ENCODE measurements at places on chromosomes 16 and 17.

DNA sequence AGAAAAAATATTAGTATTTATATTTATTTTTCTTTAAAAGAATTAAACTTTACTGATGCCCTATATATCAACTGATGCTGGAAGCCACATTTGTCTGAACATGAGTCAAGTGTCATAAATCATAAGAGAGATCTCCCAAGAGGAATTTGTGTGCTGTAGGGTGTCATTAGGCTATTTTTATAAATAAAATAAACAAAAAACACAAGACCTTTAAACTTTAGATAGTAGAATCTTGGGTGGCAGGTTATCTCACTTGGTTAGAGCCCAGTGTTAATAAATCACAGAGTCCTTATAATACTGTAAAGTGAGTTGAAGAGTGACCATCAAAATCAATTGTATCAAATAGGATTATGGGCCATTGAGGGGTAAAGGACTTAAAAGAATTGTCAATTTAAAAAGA, 21.3 kb upstream of the CPD start:
- no peak for DNase-seq

DNA sequence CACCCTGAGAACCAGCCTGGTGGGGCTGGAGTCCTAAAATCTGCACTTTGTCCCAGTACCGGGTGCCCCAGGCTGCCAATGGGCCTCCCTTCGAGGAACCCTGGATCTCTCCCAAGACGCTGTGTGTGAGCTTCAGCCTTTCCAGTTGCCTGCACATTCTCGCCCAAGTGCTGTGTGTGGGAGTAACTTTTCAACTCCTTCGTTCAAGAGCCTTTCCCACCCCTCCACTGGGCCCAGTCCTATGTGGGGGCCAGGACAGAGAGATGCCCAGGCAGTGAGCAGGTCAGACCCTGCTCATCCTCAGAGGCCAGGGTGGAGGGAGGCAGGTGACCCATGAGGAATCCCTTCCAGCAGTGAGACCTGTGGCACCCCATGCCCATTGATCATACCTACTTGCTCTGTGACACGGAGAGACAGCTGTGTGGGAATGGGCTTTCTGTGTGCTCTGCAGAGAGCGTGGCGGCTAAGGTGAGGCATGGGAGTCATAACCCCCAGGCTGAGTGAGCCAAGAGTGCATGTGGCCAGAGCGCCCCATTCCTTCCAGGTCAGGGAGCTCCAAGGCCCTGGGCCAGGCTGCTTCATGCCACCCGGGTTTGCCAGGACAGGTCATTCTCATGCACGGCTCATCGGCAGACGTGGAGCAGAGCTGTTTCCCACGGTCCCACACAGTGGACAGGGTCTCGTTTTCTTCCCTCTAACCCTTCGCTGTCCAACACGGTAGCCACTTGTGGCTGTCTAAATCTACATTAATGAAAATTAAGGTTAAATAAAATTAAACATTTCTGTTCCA, 154.4 kb downstream of the CLEC16A start:
- DNase-seq = no peak

DNA sequence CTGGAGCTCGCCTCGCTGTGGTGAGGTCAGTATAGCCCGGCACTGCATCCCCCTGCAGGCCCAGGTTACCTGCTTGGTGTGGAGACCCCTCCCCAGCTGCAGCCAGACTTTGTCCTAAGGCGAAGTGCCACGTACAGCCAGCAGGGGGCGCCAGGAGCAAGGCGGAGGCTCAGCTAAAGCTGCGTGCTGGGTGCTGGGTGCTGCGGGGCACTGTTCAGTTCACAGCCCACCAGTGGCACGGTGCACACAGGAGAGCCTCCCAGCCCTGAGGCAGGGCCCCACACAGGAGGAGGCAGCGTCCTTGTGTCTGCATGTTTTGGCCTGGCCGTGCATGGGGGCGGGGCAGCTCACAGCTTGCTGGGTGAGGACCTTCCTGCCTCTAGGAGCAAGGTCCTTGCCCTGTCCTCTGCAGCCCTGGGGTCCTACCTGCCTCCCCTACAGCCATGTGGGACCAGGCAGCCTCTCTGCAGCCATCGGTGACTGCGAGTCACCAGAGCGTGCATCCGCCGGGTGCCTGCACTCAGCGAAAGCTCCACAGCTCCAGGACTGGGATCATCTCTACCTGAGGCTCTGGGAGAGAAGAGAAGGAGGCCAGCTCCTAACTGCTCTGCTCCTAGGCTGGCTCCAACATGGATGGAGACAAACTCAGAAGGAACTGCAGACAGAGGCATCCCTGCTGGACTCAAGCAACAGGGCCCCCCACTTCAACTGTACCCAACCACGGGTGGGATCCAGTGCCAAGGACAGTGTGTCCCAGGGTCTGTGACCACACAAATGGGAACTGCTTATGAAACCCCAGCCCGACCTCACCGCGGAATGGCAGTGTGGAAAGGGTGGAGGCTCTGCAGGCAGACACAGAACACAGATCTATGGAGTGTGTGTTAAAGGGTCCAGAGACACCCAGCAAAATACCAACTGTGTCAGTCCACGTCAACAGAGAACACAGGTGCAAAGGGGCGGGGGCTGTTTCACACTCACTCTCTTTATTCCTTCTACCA, 19.0 kb downstream of the SLC7A5 start:
- DNase-seq = peak; percentile 71

- DNase-seq = no peak
These were observed 24.4 kb upstream of the ERN1 start for GRCh38 chr17:64154313-64154695.

GRCh38 chr17:56982312-56982711, 4.4 kb downstream of the SCPEP1 start:
- no peak for DNase-seq

GRCh38 chr17:27818401-27819105, 18.2 kb upstream of the NOS2 start:
- DNase-seq = no peak

DNA sequence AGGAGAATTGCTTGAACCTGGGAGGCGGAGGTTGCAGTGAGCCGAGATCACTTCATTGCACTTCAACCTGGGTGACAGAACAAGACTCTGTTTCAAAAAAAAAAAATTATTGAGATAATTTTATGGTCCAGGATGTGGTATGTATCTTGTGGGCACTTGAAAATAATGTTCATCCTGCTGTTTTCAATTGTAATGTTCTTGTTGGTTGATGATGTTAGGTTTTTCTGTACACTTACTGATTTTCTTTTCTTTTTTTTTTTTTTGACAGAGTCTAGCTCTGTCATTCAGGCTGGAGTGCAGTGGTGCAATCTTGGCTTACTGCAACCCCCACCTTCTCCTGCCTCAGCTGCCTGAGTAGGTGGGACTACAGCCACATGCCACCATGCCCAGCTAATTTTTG, 29.7 kb downstream of the TBX21 start:
- no peak for DNase-seq

DNA sequence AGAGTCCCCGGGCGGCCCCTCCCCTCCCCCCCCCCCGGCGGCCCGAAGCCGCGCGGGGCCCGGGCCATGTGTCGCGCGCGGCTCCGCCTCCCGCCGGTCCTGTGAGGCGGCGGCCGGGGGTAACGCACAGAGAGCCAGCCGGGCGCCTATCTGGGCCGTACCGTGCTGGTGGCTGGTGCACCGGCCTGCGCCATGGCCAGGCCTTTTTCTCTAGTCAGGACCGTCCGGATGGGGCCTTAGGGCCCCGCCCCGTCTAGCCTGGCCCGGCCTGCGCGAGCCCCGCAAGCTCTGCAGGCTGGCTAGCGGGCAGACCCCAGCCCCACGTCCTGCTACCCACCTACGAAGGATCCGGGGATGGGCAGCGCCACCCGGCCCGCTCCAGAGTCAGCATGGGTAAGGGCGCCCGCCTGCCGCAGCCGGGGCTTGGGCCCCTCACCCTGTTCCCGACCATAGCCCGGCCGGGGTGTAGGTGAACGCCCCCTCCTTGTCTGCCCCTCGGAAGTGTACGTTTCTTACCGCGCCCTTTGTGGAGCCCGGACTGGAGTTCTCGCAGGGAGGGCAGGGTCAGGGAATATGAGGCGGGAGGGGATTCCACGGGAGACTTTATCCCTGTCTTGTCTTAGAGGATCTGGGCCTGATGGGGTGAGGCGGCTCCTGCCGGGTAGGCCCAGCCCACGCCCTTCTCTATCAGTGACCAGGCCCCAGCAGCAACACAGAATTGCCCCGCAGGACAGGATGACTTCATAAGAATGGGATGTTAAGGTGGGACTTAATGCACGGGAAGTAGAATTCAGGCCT, at the start of gene CENPT:
TSS of gene CENPT (minus strand) at position 630 of the 798 bp plus-strand sequence. CDS start 13,834 bp downstream, outside the sequence.
- DNase-seq = no peak

GRCh38 chr17:44374306-44375195, 10.9 kb upstream of the FAM171A2 start:
- no peak for DNase-seq

DNA sequence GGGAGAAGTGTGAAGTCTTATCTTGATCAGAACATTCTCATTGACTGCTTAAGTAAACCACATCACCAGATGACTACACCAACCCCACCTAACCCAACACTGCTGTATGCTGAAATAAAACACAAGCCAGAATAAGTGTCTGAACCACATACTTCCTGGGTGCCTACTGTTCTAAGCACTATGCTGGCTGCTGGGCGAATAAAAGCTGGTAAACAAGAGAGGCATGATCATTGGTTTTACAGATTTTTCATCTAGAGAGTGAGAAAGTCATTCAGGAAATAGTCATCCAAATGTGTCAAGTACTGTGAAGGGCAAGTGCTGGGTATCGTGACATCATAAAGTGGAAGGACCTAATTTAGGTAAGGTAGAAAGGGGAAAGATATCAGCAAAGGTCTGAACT, 199.0 kb upstream of the SOX9 start:
- no peak for DNase-seq

DNA sequence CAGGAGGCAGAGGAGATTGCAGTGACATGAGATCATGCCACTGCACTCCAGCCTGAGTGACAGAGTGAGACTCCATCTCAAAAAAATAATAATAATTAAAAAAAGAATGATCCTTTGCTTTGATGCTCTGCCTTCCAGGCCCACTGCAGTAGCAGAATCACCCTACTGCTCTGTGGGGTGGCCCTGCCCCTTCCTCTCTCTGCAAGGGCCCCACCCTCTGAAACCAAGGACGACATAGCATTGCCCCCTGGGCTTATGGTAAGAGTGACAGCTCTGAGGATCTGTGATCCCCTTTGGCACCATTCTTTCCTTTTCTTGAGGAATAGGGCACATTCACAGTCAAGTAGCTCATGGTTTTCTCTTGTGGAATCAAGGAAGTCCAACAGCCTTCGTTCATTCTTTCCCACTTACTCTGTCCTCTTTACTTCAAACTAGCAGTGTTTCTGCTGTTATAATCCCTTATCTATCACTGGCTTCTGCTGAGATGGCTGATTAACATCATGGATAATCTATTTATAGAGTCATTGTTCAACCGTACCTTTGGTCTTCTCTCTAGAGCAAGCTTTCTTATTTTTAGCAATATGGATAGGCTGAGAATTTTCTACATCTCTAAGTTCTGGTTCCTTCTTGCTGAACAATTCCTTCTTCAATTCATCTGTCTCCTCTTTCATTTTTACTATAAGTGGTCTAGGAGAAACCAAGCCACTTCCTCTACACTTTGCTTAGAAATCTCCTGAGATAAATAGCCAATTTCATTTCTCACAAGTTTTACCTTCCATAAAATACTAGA, 14.1 kb downstream of the RAD51C start:
- no peak for DNase-seq

DNA sequence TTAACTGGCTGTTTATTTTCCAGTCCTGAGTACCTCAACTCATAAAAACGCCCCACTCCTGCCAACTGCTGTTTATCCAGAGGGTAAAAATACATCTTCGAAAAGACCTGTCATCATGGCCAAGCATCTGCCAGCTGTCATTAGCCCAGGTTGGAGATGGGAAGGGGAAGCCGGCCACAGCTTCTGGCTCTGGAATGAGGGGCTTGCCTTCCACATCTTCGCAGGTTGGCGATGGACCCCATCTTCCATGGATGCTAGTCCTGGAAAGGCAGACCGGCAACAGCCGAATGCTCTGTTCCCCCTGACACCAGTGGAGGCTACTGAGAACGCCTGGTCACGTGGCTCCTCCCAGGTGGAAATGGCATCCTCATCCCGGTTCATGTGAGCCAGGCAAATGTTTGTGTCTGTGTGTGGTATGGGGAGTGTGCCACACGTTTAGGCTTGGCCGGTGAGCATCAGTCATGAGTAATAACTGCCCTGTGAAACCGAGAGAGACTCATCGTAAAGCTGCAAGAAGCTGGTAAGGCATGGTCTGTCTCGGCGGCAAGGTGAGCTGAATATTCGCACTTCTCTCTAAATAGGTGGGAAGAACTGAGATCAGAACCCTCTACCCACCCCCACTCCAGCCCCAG, 420 bp upstream of the KRTAP17-1 start:
- no peak for DNase-seq

GRCh38 chr17:17505610-17506171, 9.5 kb upstream of the RASD1 start:
- no peak for DNase-seq

- no peak for DNase-seq
These were observed 121.9 kb upstream of the HS3ST2 start for GRCh38 chr16:22692034-22692433.

GRCh38 chr17:45906927-45907622, 12.7 kb downstream of the MAPT start:
- no peak for DNase-seq

GRCh38 chr17:71986886-71987285, 133.9 kb upstream of the SOX9 start:
- no peak for DNase-seq

DNA sequence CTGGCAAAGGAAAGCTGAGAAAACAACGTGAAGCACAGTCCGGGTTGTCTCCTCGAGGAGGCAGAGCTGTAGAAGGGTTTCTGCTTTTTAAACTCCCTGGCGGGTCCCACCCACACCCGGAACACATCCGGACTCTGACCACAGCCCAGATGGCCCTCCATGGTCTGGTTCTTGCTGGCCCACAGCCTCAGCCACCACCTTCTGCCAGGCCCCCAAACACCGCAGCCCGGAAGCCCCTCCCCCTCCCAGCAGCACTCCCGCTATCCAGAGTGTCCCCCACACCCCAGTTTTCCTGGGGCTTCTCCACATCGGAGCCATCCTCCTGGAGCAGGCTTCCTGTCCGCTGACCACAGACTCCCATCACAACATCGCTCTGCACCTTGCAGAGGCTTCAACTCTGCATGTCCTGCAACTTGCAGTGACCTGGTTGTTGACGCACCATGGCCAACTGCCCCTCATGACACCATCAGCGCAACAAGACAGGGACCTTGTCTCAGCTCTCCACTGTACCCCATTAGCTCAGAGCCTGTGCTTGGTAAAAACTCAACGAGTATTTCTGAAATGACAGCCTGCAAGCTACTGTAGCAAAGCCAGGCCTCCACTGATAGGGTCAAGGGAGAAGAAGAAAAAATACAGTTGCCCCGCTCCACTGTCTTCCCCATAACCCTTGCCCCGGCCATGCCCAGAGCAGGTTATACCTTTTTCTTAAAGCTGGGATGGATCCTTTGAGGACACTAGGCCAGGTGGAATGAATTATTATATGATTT, 129.8 kb downstream of the C16orf78 start:
- no peak for DNase-seq

Measured in stimulated activated CD4-positive, alpha-beta T cell treated with anti-CD3 and anti-CD28 coated beads, Interleukin-4, amount 100 ng/mL, for 48 hours (primary cell).